Stimulated activated CD8-positive, alpha-beta memory T cell treated with anti-CD3 and anti-CD28 coated beads, Interleukin-7, amount 100 ng/mL, for 1 hour (primary cell): ENCODE measurements at places on chromosomes 3 and 15.

DNA sequence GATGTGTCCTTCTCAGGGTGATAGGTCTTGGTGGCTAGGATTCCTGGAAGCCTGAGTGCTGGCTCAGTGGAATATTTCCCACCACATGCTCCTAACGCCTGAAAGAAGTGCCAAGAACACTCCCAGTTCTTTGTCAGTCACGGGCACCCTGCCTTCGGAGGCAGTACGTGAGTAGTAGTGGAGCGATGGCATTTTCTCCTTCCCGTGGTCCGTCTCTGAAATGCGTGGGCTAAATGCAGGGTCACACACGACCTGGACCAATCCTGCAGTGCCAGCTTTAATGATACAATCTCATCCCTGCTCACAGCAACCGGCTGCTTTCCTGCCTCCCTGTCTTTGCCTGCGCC, 14.5 kb downstream of the H1-8 start:
- no peak for DNase-seq

DNA sequence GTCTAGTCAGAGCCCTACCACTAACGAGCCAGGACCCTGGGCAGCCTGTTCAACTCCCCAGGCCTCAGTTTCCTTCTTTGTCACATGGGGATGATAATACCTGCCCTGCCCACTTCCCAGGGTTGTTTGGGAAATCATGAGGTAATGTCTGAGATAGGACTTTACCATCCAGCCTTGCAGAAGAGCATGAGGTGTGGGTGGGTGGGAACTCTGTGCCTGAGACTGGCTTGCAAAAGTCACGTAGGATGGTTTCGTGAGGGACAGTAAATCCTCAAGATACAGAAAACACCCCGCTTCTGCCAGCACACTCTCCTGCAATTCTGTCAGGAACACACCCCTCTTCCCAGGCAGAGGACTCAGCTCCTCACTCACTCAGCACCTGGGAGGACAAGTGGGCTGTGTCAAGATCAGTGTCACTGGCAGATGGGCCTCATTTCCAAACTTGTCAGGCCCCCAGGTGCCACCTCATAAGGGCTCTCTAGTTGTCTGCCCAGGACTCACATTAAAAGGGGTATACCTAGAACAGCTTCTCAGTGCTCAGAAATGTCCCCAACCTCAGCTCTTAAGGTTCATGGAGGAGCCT, 58.4 kb downstream of the DAPK2 start:
- DNase-seq: no peak

GRCh38 chr3:108311797-108312196, 15.4 kb downstream of the HHLA2 start:
- no peak for DNase-seq

GRCh38 chr3:65899226-65899625, 139.5 kb downstream of the MAGI1 start:
- DNase-seq: no peak

DNA sequence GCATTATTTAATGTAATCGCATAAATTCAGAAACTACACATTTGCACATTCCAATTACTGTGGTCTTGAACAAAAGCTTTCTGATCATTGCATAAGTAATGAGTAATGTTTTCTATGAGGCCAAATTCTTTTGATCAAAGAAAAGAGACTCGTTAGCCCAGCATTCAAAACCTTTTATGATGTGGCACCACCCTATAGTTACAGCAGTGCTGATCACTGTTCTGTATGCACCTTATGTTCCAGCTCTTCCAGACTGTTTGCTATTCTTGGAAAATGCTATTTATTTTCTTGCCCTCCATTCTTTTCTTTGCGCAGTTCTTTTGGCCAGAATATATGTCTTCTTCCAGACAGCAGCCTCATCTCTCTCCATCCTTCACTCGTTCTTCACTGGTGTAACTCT, 42.3 kb downstream of the MAP3K13 start:
- DNase-seq: no peak

DNA sequence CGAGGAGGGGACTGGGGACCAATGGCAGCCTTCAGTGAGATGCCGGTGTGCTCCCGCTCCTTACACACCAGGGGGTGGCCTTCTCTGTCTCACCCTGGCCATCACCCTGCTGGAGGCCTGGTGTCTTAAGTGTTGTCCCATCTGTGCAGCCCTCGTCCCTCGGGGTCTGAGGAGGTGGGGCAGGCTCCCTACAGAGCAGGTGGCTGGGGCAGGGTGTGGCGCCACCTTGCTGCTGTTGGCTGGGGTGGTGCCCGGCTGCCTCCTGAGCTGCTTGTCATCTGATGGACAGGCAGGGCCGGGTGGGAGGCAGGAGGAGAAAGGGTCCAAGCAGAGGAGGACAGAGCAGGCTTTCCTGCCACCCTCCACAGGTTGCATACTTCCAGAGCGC, 25.9 kb downstream of the PTPN23 start:
- no peak for DNase-seq

GRCh38 chr3:72756900-72757299, 91.3 kb downstream of the SHQ1 start:
- DNase-seq: no peak

DNA sequence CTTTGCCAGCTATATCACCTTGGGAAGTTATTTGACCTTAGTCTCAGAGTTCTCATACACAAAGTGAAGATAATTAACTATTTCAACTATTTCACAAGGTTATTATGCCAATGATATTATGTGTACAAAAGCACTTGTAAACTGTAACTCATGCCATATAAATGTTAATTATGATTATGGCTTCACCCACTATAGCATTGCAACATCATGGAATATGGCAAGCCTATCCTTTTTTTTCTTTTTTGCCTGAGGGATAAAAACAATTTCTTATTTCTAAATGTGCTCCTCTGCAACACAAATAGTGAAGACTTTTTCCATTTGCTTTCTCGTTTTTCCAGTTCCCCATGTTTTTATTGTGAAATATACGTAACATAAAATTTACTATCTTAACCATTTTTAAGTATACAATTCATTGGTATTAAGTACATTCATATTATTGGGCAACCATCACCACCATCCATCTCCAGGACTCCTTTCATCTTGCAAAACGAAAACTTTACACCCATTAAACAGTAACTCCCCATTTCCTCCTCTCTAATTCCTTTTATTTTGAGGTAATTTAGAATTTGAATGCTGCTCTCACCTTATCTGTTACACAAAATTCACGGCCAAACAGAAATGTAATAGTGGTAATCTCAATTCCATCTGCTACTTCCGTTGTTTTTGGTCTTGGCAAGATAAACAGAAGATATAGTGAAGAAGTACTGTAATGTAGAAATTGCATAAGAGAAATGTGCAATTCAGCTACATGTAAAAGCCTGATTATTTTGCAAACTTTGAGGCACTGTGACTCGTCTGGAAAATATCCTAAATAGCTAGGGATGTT, 46.3 kb downstream of the NANOGP8 start:
- no peak for DNase-seq

GRCh38 chr3:151707216-151707615, 26.5 kb upstream of the AADACL2 start:
- no peak for DNase-seq

DNA sequence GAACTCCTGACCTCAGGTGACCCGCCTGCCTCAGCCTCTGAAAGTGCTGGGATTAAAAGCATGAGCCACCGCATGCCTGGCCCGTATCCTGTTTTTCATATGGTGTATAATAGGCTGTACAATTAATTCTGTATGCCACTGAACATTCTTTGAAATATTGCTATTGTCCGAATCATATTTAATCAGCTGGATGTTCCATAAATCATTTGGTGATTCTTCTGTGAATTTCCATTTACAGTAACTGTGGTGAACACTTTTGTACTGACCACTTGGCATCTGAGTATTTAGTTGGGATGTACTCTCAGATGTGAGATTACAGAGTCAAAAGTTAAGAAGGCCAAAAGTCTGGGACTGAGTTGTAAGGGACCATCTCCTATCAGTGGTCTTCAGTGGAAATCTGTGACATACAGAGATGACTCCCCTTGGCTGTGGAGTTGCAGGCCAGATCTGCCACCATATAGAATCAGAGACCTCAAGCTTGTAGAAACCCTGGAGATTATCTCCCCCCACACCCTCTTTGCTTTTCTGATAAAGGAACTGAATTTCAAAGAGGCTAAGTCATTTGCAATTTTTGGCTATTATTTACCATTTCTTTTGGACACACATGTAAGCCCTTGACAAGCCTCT, 25.7 kb upstream of the DYNC1LI1 start:
- no peak for DNase-seq

DNA sequence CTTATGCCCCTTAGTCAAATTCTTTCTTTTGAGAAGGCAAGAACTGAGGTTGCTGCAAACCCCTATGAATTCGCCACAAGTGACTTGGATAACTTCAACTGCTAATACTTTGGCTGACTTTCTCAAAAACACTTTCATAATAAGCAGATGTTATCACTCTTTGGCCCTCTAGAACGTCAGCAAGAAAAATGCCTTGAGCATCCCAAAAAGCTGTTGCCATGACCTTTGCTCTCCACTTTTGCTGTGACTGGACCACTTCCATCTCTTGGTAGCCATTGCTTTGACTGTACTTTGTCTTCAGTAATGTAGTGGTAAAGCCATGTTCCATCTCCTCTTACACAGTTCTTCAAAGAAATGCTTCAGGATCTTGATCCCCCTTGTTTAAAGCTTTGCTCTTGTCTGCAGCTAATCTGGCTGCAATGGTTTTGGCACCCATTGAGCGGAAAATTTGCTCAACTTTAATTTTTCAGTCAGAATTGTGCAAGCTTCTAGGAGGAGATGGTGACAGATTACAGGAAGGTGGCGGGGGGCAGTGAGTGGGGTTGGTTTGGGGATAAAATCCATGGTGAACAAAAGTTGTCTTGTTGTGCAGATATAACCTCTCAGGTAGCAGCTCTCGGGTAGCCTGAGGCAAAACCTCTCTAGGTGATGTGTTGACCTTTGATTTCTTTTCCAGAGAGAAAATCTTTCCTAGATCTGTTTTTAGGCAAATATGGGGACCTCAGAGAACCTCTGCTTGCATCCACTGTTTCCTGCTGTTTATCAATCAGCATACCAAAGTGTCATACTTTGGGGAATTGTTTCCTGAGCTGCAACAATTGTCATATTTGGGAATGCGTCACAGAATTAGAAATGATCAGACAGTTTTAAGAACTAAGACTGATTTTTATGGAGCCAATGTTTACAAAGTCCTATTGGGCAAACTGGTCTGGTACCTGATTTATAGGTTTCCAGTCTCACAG, 83.6 kb downstream of the CCR1 start:
- DNase-seq: no peak

DNA sequence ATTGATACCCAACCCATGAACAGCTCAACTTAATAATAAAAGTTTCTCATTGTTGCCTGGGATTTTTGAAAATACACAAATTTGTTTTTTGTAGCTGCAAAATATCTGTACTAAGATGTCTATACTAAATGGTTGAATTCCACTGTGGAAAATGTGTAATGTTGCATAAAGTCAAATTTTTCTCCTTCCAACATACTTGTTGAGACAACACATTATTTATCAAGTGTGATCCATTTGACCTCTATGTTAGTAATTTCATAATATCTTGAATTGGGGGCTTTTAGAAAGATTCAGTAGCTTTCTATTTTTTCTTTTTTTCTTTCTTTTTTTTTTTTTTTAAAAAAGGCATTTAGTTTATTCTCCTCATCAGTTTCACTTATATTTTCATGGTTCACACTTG, 88.0 kb downstream of the KCNMB2 start:
- DNase-seq: no peak

DNA sequence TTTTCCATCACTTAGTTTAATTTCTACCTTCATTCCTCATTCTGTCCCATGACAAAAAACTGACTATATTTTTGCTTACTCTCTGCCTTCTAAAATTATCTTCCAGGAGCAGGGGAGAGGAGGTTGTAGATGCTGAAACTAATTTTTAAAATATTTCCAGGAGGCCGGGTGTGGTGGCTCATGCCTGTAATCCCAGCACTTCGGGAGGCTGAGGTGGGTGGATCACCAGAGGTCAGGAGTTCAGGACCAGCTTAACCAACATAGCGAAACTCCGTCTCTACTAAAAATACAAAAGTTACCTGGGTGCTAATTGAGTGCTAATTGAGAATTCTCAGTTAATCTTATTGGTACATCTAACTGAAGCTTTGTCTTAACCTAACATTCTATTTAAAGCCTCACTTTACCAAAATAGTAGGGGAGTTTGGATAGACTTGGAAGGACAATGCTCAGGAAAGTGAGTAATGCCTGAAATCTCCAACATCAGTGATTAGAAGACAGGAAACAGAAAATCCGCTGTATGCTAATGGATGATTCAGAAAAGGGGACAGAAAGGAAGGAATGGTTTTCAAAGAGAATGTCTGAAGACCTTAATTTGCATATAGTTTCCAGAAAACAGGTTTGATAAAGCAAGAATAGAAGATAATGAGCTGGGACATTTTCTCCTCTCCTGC, 336.1 kb downstream of the GBE1 start:
- no peak for DNase-seq

GRCh38 chr3:16658925-16659793, 53.9 kb upstream of the DAZL start:
- DNase-seq: no peak

- no peak for DNase-seq
These were observed at the start of gene GRM7 for GRCh38 chr3:6860954-6861624. Gene GRM7, plus strand, starts transcription at chr3:6861115.

GRCh38 chr3:110344897-110345767, 726.5 kb upstream of the NECTIN3 start:
- DNase-seq: no peak

DNA sequence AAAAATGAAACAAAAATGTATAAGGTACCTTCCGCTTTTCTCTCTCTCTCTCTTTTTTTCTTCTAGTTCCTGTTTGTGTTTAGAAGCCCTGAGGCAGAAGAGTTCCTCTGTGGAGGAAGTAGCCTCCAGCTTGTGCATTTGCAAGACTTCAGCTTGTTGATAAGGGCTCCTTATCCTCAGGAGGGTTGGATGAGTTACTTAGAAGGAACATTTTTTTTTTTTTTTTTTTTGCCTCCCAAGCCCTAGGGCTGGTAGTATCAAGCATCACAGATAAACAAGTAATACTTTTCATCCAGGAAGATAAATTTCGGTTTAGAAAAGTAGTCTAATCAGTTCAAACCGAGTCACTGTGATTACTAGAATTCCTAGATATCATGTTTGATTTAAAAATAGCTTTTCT, 91.0 kb upstream of the CBLB start:
- DNase-seq: no peak
